Activated naive CD4-positive, alpha-beta T cell treated with anti-CD3 and anti-CD28 coated beads for 36 hours (primary cell): ENCODE measurements at places on chromosomes 13 and 19.

DNA sequence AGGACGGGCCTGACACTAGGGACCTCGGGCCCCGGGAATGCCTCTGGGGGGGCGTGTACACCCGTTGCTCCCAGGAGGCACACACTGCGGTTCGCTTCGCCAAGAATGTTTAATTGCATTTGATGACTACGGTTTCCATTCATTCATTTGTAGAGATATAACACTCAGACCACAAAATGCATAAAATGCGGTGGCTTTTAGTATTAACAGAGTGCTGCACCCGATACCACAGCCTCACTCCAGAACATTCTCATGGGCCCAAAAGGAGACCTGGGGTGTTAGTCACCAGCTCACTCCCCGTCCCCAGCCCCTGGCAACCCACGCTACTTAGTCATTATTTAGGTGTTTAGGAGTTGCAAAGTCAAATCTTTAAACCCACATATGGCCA, 21.8 kb downstream of the HCN2 start:
- peak; percentile 87 for DNase-seq

GRCh38 chr19:42366673-42367072, 23.4 kb downstream of the CNFN start:
- DNase-seq: no peak

DNA sequence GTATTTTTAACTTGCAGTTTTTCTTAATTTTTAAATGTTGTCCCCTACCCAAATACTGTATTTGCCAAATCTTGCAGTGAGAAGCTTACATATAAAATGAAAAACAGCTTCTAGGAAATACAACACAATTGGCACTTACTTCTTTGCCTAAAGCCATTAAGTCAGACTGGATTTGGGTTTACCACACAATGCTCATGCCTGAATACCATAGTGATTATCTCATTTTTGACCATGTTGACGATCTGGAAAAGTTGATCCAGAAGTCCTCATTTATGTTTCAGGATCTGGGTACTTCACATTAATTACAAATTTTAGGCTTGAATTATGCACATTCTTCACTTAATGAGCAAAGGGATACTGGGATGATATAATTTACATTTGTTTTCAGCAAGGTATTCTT, 2.4 kb downstream of the RNF6 start:
- no peak for DNase-seq

- DNase-seq: no peak
These were observed 24.6 kb downstream of the ARHGAP35 start for GRCh38 chr19:46885411-46885810.

- no peak for DNase-seq
These were observed 312.4 kb downstream of the DNAJC15 start for GRCh38 chr13:43335764-43336163.

DNA sequence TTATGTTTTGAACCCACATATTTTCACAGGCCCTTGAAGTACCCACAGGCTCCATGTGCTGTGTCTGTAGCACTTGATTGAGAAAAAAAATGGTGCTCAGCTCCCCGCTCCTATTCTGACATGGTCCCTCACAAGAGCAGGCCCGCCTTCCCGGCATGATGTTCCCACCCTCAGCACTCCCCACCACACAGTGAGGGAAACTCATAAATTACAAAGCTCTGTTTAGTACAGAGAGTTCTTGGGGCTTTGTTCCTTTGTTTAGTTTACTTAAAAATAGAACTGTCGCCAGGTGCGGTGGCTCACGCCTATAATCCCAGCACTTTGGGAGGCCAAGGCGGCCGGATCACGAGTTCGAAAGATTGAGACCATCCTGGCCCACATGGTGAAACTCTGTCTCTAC, 25.9 kb upstream of the ABCC4 start:
- DNase-seq: no peak
